ENCODE measurements at places on chromosomes 11 and 22. TPM values are rescaled to one million over a fixed set of nuclear protein-coding genes. Genes with fewer than 3 reads are reported as not detected.

The DESI1 gene
- total RNA-seq = 54.1 TPM

The C11orf42 gene
- total RNA-seq = not detected

The IFITM10 gene
- 0.51 TPM for total RNA-seq

The PRG2 gene
- total RNA-seq = not detected

The POU2AF2 gene
- total RNA-seq = not detected

The FXYD2 gene
- not detected for total RNA-seq

The UCP3 gene
- 0.47 TPM for total RNA-seq

All from pericardium fibroblast (primary cell).